ENCODE measurements at places on chromosomes 3 and 15.

DNA sequence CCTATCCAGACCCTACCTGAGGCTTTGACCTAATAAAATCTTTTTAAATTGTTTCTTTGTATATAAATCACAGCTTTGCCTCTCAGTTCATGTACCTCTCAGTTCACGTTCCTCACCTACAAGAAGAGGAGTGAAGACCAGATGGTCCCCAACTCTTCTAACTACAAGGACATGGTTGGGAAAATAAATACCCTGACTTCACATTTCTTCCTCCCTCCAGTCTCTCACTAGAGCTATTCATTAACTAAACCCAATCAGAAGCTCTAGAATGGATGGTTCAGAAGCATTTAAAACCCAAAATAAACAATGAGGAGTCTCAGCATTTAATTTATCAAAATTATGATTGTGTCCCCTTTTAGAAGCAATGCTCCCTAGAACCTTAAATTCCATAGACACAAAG, 97.3 kb upstream of the AGTR1 start:
- DNase-seq = no peak

DNA sequence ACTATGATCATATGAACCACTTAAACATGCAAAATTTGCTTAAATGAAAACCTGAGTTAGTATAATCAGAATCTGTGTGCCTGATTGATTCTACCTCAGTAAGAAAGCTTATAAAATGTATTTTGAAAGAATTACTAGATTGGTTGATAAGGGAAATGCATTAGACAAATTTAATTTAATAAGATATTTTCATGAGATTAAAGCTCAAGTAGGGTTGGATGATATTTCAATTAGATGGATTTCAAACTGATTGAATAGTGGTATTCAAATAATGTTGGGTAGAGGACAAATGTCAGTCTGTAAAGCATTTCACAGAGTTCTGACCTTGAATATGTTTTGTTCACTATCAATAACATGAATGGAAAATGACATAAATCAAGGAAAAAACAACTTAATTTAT, 780.4 kb upstream of the ALCAM start:
- no peak for DNase-seq

GRCh38 chr15:51484781-51485180, 137.8 kb downstream of the DMXL2 start:
- DNase-seq = no peak

DNA sequence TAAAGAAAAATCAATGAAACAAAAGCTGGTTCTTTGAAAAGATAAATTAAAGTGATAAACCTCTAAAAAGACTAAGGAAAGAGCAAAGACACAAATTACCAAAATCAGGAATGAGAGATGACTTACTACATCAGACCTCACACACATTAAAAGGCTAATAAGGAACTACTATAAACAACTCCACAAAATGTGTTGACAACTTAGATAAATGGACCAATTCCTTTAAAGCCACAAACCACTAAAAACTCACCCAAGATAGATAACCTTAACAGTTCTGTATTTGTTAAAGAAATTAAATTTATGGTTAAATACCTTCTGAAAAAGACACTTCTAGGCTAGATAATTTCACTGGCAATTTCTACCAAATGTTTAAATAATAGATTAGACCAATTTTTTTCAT, 170.4 kb downstream of the SMAD6 start:
- DNase-seq = no peak

GRCh38 chr3:114855839-114856238, 291.2 kb downstream of the ZBTB20 start:
- DNase-seq = no peak

GRCh38 chr3:145188079-145188770, 972.8 kb downstream of the PLOD2 start:
- DNase-seq = no peak

- no peak for DNase-seq
Observed at GRCh38 chr15:77507911-77508310, 87.2 kb downstream of the HMG20A start.

- no peak for DNase-seq
Observed at GRCh38 chr15:85333132-85333831, 47.1 kb upstream of the AKAP13 start.

- no peak for DNase-seq
Observed at GRCh38 chr3:85068911-85069310, 110.1 kb downstream of the CADM2 start.

DNA sequence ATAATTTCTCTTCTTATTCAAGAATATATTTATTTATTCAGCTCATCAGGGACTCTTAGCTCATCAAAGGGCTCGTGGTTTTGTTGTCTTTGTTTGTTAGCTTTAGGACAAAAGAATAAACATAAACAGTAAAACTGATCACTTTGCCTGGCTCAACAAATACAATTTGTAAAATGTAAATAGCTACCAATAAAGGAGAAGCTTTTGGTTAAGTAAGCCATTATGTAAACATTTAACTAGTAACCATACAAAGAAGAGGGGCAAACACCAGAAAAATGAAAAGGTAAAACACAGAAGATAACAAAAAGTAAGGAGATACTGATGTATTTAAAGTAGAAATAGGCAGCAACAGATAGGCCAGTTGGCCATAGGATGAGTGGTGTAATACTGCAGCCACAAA, 761.7 kb downstream of the ROBO1 start:
- no peak for DNase-seq

- no peak for DNase-seq
Observed at GRCh38 chr3:102183186-102183585, 251.6 kb upstream of the ZPLD1 start.

DNA sequence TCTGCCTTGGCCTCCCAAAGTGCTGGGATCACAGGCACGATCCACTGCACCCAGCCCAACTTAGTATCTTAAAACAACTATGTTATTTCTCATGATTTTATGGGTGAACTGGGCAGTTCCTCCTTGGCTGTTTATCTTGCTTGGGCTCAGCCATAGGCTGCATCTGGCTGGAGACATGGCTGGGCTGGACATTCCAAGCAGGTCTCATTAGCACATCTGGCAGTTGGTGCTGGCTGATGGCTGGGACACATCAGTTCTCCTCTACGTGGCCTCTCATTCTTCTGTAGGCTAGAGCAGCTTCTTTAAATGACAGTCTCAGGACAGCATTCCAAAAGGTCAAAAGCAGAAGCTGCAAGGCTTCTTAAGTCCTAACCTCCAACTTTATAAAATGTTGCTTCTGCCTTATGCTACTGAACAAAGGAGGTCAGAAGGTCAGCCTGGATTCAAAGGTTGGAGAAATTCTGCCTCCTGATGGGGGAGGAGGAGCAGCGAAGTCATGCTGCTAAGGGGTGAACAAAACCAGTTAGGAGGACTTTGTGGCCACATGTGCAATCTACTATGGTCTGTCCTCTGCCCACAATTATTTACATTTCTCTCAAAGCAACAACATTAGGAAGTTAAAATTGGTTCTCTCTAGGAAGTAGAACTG, 144.0 kb downstream of the AQP9 start:
- DNase-seq = no peak

DNA sequence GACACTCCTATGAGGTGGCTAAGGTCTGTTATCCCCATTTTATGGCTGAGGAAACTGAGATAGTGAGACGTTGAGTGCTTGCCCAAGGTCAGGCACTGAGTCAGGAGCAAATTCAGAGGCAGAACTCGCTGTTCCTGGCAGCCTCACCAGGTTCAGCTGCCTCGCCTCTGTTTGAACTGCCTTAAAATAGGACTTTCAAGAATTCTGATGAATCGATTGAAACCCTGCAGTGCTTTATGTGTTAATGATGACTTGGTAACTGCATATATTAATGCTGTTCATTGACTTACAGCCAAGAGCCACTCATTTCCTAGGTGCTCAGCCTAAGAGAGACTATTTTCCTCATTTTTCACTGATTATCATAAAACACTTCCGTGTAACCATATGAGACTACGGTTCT, 79.5 kb upstream of the BHLHE40 start:
- DNase-seq = no peak

DNA sequence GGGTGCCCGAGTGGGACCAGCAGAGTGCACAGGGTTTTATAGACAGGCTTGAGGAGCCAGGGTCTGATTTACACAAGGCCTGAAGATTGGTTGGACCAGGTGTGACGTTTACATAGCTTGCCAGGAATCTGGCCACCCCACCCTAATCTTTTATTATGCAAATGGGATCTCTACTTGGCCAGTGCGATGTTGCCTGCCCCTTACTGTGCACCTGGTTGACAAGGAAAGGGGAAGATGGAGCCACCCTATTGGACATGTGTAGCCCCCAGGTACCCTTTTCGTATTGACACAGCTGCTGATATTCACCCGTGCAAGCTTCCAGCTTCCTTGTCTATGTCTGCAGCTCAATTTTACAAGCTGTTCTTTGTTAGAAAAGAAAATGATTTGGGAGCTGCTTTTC, 132.0 kb downstream of the ARNT2 start:
- DNase-seq = no peak

- DNase-seq = no peak
Observed at GRCh38 chr15:98730860-98731711, 82.7 kb downstream of the IGF1R start.

DNA sequence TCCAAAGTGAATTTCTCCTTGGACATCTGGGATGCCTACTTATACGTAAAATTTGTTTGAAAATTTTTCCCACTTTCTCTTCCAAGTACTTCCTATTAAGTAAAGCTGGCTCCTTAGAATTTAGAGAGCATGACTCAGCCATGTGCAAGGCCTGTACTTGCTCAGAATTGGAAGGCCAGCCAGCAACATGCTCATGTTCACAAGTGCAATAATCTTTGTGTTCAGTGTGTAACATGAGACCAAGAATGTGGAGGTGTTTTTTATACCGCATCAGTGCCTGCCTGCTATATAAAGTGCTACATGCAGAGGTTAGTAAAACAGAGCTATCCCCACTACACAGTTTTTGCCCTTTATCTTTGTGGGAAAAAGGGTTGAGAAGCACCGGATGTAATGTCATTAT, 151.9 kb upstream of the FEZF2 start:
- DNase-seq = peak; percentile 74

GRCh38 chr15:40584191-40584590, 9.9 kb upstream of the KNL1 start:
- no peak for DNase-seq

- DNase-seq = no peak
Observed at GRCh38 chr3:197149-197827, 725 bp downstream of the CHL1 start.

- no peak for DNase-seq
Observed at GRCh38 chr3:133401374-133402135, 1.7 kb downstream of the BFSP2 start.

DNA sequence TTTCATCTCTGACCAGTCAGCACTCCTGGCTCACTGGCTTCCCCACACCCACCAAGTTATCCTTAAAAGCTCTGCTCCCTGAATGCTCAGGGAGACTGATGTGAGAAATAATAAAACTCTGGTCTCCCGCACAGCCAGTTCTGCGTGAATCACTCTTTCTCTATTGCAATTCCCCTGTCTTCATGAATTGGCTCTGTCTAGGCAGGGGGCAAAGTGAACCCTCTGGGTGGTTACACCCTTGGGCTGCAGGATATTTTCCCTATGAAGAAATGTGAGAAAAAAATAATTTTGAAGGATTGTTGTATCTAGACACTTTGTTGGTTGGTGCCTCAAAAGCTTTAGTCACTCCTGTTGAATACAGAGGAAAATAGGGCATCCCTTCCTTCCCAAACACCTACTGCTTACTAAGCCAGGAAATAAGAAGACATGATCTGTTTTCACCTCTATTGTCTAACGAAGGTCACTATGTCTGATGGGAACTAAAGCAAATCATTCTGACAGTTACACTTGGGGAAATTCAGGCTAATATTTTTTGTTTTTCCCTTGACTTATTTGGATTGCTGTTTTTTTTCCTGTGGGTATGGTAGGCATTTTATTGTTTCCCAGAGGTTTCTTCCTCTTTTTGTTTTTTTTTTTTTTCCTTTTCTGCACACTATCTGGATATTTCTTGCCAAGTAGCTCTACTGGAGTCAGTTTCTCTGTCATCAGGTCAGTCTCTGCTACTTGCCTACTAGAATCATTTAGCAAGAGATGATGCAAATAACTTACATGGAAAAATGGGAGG, 15.3 kb upstream of the TNFSF10 start:
- no peak for DNase-seq

- no peak for DNase-seq
Observed at GRCh38 chr3:157527131-157527881, 24.1 kb upstream of the VEPH1 start.

- no peak for DNase-seq
Observed at GRCh38 chr3:136577791-136578190, 174.4 kb downstream of the STAG1 start.

DNA sequence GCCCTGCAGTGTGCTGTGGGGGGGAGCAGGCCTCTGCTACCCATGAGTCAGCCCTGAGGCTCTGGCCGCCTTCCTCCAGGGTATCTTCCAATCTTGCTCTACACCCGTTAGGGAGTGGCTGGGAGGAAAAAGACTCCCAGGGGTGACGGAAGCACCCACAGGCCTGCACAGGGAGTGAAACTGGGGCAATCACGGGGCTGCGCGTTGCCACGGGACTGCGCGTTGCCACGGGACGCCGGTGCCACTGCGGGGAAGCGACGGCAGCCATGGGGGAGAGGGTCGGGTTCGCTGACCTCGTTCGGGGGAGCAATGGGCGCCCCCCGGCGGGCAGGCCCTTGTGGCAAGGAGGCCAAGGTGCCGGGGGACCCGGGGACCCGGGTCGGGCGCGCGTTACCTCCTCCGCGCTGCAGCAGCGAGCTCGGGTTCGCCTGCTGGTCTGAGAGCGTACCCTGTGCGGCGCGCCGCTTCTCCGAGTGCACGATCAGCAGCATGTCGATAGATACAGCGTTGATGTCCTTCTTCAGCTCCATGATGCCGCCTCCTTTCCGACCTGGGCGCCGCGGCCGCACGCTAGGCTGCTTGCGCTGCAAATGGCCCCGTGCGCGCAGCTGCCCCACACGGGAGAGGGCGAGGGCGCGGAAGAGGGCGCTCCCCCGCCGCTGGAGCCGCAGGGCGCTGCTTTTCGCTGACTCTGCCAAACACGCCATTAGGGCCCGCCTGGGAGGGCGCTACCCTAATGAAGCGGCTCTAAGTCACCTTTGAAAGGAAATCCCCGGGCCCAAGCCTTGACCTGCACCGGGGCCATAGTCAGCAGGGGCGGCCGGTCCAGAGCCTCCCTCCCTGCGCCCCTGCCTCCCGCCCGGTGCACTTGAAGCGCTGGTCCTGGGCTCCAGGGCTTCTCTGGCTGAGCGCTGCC, at the start of gene KY:
Gene KY (minus strand): TSS at position 592 of the 916 bp plus-strand sequence. CDS start 62 bp downstream, at position 530.
- DNase-seq = peak; percentile 43

- DNase-seq = no peak
Observed at GRCh38 chr3:133119176-133119575, 81.0 kb downstream of the TMEM108 start.

GRCh38 chr3:190359813-190360212, 28.1 kb upstream of the CLDN16 start:
- no peak for DNase-seq

- DNase-seq = no peak
Observed at GRCh38 chr3:119835556-119835955, 53.7 kb downstream of the NR1I2 start.

GRCh38 chr3:124140746-124141145, 148.8 kb upstream of the ROPN1 start:
- DNase-seq = no peak

DNA sequence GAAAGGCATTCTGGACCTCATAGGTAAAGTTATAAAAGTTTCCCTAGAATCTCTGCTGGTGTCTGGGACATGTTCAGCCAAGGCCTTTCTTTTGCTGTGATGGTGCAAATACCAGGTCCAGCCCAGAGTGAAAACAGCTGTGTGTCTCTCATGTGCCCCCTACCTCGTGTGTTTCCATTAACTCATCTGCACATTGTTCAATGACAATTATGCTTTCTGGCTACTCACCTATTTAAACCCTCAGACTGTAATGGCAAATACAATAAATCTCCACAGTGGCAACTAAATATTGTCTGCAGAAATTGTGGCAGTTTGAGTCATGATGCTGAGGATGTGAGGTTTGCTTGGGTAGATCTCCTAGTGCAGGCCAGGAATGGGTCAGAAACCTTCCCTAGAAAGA, 53.1 kb upstream of the GALNT15 start:
- no peak for DNase-seq

- DNase-seq = no peak
Observed at GRCh38 chr3:110375751-110376518, 695.7 kb upstream of the NECTIN3 start.

All from renal pelvis (tissue), 12 donors.